RPMI8226 (cell line): ENCODE measurements at places on chromosomes 13 and 19.

DNA sequence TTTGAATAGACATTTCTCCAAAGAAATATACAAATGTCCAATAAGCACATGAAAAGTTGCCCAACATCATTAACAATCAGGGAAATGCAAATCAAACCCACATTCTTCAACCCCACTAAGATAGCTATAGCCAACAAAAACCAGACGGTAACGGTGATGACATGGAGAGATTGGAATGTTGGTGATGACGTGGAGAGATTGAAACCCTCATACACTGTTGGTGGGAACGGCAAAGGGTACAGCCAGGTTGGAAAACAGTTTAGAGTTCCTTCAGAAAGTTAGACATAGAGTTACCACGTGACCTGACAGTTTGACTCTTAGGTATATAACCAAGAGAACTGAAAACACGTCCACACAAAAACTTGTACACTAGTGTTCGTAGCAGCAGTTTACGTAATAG, 48.1 kb downstream of the TNFRSF19 start:
- DNase-seq, result no peak

GRCh38 chr19:46717716-46718143, 816 bp upstream of the PRKD2 start:
- peak; percentile 5 for DNase-seq

DNA sequence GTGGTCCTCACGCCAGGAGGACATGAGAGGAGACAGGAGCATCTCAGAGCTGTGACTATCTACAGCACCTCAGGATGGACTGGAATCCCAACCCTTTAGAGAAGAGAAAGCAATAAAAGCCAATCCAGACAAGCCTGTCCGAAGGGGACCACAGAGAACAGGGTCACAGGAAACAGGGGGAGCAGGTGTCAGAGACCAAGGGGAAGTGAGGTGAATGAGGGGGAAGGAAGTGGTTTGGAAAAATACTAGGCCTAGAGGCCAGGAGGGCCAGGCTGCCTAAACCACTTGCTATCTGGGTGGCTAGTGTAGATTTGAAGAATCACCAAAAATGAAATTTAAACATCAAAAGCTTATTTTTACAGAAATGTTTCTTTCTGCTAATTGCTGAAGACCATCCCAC, 16.2 kb downstream of the TMTC4 start:
- DNase-seq, result no peak

DNA sequence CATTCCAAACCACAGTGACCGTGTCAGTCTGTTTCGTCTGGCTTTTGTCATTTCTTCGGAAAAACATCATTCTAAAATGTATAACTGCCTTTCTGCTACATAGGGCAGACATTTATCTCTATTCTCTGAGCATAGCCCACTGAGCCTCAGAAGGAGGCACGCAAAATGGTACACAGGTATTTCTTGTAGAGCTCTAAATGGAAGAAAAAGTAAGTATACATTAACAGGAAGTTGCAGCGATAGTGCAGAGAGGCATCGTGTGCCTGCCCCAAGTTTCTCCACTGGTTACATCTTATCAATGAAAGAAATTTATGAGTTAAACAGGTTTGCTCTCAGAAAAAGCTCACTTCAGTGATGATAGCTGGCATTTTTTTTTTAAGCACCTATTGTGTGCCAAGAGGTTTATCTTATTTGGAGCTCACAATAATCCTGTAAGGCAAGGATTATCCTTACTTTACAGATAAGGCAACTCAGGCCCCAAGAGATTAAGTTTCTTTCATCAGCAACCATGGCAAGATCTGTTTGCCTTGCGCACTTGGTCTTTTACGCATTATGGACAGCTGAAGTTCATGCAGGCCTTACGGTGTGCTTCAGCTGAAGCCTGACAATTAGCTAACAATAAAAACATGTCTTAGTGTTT, 1.2 kb upstream of the RCBTB2 start:
- no peak for DNase-seq

DNA sequence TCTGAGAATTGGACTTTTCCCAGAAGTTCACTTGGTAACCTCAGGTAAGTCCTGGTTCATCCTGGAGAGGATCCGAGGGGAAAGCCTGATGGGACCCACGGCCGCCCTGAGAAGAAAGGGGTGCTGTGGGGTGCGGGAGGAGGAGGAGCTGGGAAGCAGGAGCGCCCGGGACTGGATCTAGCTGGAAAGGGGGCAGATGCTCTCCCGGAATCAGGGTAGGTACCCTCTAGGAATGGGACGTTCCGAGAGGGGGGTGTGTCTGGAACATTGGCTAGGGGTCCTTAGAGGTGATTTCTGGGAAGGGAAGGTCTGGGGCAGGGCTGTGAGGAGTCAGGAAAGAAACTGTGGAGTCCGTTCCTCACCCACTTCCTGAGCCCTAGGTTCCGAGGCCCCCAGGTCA, 38.7 kb upstream of the ZNF492 start:
- no peak for DNase-seq

GRCh38 chr19:49579947-49580263, 451 bp downstream of the NOSIP start:
- DNase-seq, result no peak

DNA sequence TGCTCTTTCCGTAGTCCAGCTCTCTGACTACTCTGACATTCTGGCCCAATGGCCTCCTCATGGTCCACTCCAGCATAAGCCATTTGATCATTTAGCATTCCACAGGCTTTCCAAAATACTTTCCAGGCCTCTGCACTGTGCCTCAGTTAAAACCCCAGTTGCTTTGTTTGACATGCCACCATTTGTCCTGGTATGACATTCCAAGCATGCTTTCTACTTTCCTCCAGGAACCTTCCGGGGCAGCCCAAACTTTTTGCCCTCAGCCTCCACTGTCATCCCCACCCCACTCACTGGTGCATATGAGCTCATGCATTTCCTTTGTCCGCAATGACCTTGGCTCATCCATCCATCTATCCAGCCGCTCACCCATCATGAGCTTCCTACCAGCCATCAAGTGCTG, 41.8 kb upstream of the WASF3 start:
- DNase-seq, result no peak

DNA sequence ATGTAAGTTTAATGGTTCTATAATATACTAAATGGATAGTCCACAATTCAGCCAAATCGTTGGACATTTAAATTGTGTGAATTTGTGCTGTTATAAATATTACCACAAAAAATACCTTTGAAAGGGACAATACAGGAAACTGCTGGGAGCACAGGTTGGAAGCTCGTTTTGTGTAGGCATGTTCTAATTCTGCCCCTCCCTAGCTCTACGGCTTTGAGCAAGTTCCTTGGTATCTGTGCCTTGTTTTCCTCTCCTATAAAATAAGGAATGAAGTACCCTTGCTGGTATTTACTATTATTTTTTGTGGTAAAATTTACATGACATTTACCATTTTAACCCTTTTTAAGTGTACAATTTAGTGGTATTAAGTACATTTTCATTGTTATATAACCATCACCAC, 102.6 kb upstream of the SLC7A1 start:
- no peak for DNase-seq

- no peak for DNase-seq
Measured at GRCh38 chr19:35751839-35752745, 3.7 kb downstream of the LIN37 start.

GRCh38 chr13:32041429-32041828, 9.9 kb downstream of the FRY start:
- no peak for DNase-seq

DNA sequence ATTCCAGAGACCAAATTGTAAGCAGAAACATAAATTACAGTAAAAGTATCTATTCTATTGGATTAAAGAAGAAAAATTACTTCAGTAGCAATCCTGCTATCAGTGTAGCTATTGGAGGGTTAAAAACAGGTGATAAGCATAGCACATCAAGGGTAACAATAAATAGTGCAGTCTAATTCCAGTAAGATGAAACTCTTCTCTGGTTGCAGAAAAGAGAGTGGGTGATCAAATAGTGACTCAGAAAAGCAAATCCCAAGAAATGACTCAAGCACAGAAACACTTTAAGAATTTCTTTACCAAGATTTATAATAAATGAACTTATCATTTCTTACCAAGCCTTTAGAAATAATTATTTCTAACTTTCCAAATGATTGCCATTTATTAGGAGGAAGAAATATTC, 135.7 kb downstream of the LMO7 start:
- DNase-seq, result no peak

DNA sequence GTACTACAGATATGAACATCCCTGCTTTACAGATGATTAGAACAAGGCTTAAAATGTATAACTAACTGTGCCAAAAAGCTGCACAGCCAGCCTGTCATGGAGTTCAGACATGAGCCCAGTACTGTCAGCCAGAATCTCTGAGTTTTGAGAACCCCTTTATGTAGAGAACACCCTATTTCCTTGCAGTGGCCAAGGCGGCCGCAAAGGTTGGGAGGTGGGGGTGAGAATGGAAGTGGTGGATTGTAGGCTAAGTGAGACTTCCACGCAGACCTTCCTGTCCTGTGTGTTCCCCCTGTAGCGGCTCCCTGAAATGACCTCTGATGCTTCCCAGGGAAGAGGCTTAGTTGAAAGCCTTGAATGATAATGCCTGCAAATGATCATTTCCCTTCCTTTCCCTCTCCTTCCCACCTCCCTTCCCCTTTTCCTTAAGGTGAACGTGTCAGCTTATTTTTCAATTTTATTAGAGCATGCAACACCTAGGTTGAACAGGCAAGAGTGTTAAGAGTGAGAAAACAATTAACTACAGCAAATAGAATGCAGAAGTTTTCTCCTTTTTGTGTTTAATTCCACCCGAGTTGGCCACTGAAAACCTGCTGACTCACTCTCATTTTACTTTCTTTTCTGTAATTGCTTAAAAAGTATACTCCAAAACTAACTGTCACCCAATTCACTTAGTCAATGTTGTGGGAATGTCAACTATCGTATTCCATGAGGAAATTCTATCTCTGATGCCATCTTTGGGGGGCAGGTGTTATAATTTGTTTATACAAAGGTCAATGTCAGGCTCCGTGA, 167.0 kb upstream of the EDNRB start:
- DNase-seq, result no peak

- no peak for DNase-seq
Measured at GRCh38 chr13:112722433-112723263, 32.8 kb downstream of the ATP11A start.

DNA sequence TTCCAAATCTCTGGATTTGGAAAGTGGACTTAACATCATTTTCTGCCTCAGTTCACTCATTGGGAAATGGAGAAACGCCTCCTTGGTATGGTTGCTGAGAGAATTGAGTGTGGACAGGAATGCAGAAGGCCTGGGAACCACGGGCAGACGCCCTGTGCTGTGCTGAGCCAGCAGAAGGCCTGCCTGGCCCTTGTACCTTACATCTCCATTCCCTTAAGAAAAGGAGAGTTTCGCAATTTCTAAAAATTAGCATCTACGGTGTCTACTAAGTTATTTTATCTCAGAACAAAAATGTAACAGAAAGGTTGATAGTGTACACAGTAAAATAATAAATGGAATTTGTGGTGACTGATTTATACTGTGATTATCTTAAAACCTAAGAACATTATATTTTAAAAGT, 78.7 kb downstream of the IPO5 start:
- DNase-seq, result no peak

GRCh38 chr13:35780613-35781012, 304.1 kb upstream of the MAB21L1 start:
- no peak for DNase-seq

GRCh38 chr13:98476106-98476505, 100.8 kb downstream of the STK24 start:
- DNase-seq, result no peak

- no peak for DNase-seq
Measured at GRCh38 chr13:73850104-73850873, 283.9 kb downstream of the KLF12 start.

GRCh38 chr19:10363789-10364281, 16.5 kb downstream of the TYK2 start:
- no peak for DNase-seq

GRCh38 chr19:10699650-10700335, 1.4 kb upstream of the QTRT1 start:
- DNase-seq, result peak; percentile 80

DNA sequence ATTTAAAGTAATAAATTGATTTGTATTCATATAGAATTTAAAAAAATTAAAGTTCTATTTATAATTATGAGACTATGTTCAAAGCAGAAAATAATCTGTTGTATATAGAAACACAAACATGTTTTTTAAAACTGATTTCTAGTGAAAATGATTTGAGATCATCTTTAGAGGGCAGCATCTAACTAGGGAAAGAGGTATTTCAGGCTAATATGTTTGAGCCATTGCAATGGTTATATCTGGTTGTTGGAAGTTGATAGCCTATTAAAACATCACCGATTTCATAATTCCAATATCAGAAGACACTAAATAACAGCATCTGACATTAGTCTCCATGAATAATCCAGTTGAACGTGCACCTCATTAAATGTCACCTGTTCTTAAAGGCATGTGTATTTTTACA, 79.8 kb upstream of the SLITRK6 start:
- DNase-seq, result no peak

DNA sequence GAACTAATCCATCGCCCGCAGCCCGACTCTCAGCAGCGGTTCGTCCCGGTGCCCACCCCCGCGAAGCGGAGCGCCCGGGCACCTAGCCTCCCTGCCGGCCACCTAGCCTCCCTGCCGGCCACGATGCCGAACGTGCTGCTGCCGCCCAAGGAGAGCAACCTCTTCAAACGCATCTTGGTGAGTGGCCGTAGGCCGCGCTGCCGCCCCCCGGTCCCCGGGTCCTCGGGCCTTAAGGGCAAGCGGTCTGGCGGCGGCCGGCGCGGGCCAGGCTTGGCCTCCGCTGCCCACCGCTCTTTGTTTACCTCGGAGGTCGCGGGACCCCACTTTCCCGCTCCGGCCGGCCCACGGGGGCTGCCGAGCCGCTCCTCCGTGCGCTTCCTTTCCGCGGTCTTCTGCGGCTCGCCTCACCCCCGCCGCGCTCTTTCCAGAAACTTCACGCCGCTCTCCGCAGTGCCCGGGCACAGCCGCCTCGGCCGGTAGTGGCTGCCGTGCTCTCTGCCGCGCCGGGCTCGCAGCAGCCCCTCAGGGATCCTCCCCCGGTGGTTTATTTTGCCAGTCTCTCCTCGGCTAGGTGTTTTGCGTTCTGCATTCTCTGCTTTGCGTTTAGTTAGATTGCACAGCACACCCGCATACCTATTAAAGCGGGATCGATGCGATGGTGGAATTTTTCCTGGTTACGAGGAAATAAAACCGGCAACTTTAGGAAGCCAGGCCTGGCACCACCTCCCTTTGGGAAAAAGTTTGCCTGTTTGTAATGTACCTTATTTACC, 524 bp downstream of the NAA16 start:
- peak; percentile 57 for DNase-seq

DNA sequence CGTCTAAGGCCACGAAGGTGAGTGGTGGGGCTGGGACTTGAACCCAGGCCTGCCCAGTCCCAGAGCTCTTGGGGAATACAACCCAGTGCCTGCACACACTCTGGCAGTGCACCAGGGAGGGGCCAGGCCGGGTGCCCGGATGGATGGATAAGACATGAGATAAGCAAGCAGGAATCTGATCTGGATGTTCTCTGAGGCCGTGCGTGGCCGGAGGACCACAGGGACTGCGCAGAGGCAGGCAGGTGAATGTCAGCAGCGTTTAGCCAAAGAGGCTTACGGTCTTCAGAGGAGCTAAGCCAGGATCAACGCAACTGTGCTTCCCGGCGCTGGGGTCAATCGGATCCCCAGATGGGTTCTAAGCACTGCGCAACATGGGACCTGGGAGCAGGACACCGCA, 1.5 kb downstream of the ZNF787 start:
- no peak for DNase-seq

GRCh38 chr13:69959046-69959445, 148.6 kb upstream of the ATXN8OS start:
- no peak for DNase-seq
